ENCODE measurements at places on chromosomes 5 and 9.

- no peak for DNase-seq
Observed at GRCh38 chr9:30348904-30349303, 2035.5 kb upstream of the ACO1 start.

DNA sequence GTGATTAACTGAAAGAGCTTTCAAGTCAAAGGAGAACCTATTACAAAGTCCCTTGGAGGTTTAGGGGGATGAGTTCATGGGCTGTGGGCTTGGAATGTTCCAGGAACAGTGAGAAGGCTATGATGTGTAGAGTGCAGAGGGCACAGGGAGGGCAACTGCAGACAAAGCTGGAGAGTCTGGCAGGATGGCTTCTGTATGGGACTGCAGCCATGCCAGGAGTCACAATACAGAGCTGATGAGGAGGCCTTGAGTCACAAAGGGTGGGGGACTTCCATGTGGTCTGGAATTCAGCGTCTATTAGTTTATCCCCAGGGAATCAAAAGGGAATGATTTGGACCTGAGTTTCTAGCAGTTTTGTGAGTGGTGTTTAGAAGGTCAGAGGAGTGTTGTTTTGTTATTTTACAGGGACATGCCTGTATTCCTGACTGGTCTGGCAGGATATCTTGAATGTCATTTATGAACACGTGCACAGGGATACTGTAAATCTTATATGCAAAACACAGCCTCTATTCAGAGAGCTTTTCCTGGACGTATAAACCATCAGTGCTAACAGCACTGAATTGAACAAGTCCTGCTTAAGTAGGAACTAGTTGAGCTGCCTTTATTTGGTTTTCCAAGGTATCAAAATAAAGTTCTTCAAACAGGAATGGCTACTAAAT is 14.3 kb upstream of the TEK start:
- DNase-seq = no peak

GRCh38 chr5:123752552-123753179 is 240.7 kb downstream of the CSNK1G3 start:
- no peak for DNase-seq

GRCh38 chr9:94772639-94773303 is 46.3 kb downstream of the AOPEP start:
- DNase-seq = no peak

- peak; percentile 55 for DNase-seq
Observed at GRCh38 chr9:1869843-1870242, 145.3 kb upstream of the SMARCA2 start.

DNA sequence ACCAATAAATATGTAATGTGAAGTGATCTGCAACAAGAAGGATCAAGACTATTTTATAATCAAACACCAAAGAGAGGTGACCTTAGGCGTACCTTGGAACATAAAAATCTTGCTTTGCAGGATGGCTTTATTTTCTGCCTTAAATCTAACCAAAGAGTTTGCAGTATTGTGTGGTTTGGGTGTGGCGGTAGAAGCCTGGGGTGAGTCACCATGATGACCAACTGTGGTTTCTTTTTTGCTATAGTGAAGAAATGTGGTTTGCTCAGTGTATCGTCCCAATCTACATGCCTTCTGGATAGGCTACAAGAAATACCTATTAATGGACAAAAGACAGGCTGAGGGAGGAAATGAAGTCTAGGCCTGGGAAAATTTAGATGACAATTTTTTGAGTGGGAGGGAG is 5.1 kb upstream of the CAST start:
- DNase-seq = no peak

- DNase-seq = no peak
Observed at GRCh38 chr5:9197881-9198260, 348.0 kb downstream of the SEMA5A start.

DNA sequence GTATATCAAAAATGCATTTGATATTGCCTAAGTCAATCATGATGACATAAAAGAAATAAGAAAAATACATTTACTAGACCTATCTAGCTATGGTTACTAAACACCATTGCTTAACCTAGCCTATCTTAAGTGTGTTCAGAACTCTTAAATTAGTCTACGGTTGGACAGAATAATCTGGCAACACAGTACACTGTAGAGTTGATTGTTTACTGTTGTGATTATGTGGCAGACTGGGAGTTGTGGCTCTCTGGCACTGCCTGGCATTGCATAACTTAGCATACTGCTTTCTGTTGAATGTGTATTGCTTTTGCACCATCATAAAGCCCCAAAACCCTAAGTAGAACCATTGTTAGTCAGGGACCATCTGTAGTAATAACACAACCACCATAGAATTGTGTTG is 21.2 kb upstream of the ZFAND5 start:
- no peak for DNase-seq

GRCh38 chr5:10289991-10290390 is 17.7 kb downstream of the CMBL start:
- DNase-seq = no peak

- no peak for DNase-seq
Observed at GRCh38 chr5:13624283-13625074, 320.0 kb downstream of the DNAH5 start.

DNA sequence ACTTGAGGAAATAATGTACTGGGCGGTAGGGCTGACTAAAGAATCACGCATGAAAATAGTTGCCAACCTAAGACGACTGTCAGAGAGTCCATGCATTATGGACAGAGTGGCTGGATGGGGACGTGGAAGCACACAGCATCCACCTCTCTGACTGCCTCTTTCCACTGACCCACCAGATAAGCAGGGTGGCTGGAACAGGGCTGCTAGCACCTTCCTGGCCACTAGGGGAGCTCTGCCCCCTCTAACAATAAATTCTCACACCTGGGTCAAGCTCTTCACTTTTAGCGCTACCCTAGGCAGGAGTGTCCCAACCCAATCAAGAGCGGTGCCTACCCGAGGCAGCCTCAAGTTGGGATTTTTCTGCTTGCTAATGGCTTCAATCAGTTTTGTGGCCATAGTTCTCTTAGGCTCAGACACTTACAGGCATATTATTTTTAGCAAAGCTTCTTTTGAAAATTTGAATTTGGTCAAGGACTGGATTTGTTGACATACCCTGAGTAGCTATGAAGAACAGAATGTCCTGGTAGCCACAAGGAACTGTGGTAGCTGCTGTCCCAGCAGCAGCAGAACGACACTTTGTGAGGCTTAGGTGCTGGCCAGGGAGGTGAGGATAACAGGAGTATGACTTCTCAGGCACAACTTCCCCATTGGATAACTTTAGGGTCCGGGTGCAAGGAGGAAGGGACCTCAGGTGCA is 6.9 kb upstream of the TPM2 start:
- DNase-seq = peak; percentile 63

DNA sequence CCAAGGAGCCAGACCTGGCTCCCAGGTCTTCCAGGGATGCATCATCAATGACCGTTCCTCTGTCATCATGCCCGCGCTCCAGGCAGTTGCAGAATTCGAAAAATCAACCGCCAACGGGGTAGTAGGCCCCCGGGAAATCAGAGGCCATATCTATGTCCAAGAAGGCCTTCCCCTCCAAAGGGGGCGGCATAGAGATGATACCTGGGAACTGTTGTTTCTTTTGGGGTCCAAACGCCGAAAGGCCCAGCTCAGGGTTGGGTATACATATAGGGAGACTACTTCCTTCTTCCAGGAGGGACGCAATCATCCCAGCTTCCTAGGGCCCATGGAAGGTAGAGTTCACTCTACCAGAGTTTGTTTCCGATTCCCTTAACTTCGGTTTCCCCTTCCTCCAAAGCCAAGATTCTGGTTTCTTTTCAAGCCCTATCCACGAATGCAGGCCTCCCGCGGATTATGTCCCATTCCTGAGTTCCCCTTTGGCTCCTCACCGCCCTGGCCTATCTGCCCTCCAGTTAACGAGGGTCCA is 754 bp downstream of the DCAF12 start:
- peak; percentile 18 for DNase-seq

- no peak for DNase-seq
Observed at GRCh38 chr9:136741883-136742571, 713 bp downstream of the LCN10 start.

GRCh38 chr5:37375091-37375490 is 4.0 kb upstream of the WDR70 start:
- DNase-seq = no peak

GRCh38 chr5:137935694-137936093 is 46.4 kb downstream of the PKD2L2 start:
- no peak for DNase-seq

GRCh38 chr9:110330484-110331105 is 7.1 kb downstream of the TXNDC8 start:
- no peak for DNase-seq

GRCh38 chr5:11026543-11026942 is 265.5 kb upstream of the DAP start:
- no peak for DNase-seq

DNA sequence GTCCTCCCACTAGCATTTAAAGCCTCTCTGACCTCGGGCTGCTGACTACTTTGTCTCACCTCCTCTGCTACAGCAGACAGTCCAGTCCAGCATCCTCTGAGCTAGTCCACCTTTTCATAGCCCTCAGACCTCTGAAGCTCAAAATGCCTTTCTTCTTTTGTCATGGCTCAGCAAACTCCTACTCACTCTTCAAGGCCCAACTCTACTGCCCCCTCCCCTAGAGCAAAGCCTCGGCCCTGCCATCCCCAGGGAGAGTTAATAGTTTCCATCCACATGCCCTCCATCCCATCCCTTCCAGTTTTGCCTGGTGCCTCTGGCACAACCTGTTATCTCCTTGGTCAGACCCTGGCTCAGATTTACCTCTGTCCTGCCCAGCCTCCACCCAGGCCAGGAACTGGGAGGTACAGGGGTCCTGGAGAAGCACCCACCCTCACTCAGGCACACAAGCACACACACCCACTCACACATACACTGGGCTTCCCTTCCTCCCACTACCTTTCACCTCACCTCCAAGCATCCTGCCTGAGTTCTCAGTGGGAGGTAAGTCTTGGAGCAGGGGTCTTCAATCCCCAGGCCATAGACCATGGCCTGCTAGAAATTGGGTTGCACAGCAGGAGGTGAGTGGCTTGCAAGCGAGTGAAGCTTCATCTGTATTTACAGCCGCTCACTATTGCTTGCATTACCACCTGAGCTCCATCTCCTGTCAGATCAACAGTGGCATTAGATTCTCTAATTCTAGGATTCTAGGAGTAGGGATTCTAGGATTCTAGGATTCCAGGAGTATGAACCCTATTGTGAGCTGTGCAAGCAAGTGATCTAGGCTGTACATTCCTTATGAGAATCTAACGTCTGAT is 18.1 kb downstream of the PDLIM4 start:
- no peak for DNase-seq

- DNase-seq = no peak
Observed at GRCh38 chr5:121805911-121806310, 45.8 kb upstream of the FTMT start.

- no peak for DNase-seq
Observed at GRCh38 chr5:58405175-58405574, 54.7 kb downstream of the PLK2 start.

GRCh38 chr5:143361438-143361837 is 42.0 kb downstream of the NR3C1 start:
- DNase-seq = no peak

GRCh38 chr5:167219298-167219697 is 1072.1 kb upstream of the WWC1 start:
- DNase-seq = no peak

- peak; percentile 8 for DNase-seq
Observed at GRCh38 chr5:116771466-116772151, 197.0 kb upstream of the SEMA6A start.

DNA sequence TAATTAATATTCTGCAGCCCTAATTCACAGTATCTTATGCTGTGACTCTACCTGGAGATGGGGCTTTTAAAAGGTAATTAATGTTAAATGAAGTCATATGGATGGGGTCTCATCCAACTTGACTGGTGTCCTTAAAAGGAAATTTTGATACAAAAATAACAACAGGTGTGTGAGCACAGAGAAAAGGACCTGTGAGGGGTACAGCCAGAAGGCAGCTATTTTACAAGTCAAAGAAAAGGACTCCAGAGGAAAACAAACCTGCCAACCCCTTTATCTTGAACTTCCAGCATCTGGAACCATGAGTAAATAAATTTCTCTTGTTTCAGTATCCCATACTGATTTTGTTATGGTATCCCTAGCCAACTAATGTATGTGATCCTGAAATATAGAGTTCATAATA is 250.3 kb downstream of the TMEM232 start:
- DNase-seq = no peak

GRCh38 chr9:134029248-134030226 is 4.3 kb downstream of the BRD3OS start:
- no peak for DNase-seq

GRCh38 chr9:105307591-105308130 is 63.2 kb downstream of the SLC44A1 start:
- no peak for DNase-seq

DNA sequence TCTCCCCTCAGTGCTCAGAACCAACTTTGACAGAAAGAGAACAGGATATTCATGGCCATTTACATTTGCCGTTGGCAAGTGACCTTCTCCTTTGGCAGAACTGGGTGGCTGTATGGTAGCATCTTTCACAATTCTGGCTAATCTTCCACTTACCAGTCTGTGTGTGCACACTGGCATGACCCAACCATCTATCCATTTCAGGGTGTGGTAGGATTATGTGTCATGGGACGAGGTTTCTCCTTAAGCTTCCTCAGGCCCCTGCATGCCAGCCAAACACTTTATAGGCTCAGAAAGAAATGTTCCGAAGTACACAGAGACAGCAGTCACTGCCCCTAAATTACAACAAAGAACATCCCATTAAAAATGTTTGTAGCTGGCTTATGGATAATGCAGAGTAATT is 497.1 kb downstream of the NFIB start:
- no peak for DNase-seq

DNA sequence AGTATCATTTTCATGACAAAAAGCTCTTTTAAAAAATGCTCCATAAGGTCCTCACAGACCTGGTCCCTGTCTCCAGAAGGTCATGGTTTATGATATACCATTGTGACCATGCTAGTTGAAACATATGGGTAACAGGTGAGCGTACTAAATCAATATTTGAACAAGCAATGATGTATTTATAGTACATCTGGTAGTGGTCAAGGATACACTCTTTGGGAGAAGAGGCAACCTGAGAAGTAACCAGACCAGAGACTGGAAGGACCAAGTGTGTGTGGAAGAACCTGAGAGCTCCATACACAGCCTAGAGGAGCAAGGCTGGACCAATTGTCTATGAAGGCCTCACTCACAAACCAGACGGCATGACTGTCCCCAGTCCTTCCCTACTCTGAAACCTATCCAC is 55.1 kb downstream of the LHFPL2 start:
- DNase-seq = no peak

GRCh38 chr9:75914883-75915452 is 24.5 kb downstream of the PCSK5 start:
- DNase-seq = no peak

- DNase-seq = no peak
Observed at GRCh38 chr5:132023258-132024116, 12.0 kb upstream of the ACSL6 start.

GRCh38 chr5:175059687-175060211 is 335.4 kb downstream of the MSX2 start:
- DNase-seq = peak; percentile 77

DNA sequence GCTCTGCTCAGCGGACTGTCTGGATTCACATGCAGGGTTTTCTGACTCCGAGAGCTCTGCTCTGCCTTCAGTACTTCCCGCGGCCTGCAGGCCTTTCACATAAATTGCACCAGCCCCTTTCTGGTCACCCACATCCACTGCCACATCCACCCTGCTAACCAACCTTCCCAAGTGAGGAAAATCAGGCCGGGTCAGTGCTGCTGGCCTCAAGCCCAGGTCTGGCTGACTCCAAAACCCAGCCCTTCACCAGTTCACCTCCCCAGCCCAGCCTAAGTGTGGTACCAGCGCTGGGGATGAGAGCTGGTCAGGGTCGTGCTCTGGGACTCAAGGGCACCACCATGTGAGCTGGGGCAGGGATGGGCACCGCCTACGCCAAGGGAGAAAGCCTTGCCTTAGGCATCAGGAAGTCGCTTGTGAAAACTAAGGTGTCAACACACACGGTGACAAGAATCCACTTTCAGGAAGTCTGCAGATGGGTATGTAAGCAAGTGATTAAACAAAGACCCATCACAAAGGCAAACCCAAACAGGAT is 12.3 kb downstream of the LMAN2 start:
- no peak for DNase-seq
